ENCODE measurements at places on chromosomes 4 and X. TPM values are rescaled to one million over a fixed set of nuclear protein-coding genes. Genes with fewer than 3 reads are reported as not detected.
A peak's percentile ranks its signal among the peaks of the same experiment; 100 is the strongest.

DNA sequence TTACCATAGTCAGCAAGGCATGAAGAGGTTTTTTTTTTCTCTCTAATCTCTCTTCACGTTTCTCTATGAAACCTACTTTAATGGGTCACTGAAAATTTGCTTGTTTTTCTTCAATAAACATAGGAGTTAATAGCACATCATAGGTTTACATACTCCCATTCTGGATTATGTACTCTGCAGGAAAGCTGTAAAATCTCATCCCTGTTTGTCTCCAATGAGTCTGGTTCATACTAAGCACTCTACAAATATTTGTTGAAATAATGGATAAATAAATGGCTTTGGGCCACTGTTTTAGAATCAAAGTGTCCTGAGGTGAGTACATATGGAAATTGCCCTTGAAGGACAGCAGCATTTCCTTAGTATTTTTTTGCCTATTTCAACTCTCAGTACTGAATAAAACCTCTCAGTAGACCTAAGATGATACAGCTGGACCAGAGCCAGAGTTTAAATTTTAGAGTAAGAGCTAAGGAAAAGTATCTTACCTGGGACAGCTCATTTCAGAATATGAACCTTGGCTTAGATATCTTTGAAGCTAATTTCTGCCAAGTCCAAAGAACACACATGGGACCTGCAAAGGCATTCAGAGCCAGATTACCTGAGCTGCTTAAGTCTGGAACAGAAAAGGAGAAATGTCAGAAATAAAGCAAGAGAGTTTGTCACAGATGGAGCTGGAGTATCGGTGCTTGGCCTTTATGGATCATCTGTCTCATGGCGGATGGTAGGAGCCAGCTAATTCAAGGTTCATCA lies 34.4 kb downstream of the PF4 start:
- H3K4me3 ChIP-seq, result no peak overlapping the region
- H3K27me3 ChIP-seq, result peaks cover 33% of the 10 kb centered on the region
- H3K27ac ChIP-seq, result peak overlapping the region; percentile 27
- peaks cover 10% of the 10 kb centered on the region for H3K4me1 ChIP-seq

- H3K4me3 ChIP-seq, result no peak overlapping the region
- no peaks in the 10 kb centered on the region for H3K4me1 ChIP-seq
- H3K27ac ChIP-seq, result no peak overlapping the region
- H3K36me3 ChIP-seq, result no peaks in the 10 kb centered on the region
Observed at GRCh38 chrX:132775263-132775823, 183.1 kb downstream of the HS6ST2 start.

DNA sequence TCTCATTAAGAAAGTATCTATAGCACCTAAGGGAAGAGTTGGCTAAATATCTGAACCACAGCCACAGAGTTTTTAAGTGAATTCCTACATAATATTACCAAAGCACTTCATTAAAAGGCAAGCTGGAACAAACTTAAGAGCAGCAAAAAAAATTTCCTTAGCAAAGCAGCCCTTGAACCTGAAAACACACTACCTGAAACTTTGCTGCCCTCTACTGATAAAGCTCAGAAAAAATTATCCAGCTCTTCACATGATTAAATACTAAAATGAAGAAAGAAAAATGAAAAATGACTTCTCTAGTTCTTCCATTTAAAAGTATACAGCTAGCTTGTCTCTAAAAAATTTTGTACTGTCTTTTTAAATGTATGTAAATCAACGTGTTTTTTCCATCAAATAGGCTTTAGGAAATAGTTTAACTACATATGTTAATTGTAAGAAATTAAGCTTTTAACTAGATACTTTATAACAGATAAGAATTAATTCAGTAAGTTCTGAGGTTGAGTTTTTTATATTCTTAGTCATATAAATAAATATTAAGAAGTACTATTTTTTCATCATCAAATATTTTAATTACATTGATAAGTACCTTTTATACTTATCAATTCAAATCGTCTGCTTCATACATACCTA lies 156.1 kb downstream of the STPG2 start:
- no peaks in the 10 kb centered on the region for H3K27me3 ChIP-seq
- no peaks in the 10 kb centered on the region for H3K36me3 ChIP-seq
- H3K4me3 ChIP-seq, result no peak overlapping the region
- H3K27ac ChIP-seq, result no peak overlapping the region
- no peaks in the 10 kb centered on the region for H3K4me1 ChIP-seq

DNA sequence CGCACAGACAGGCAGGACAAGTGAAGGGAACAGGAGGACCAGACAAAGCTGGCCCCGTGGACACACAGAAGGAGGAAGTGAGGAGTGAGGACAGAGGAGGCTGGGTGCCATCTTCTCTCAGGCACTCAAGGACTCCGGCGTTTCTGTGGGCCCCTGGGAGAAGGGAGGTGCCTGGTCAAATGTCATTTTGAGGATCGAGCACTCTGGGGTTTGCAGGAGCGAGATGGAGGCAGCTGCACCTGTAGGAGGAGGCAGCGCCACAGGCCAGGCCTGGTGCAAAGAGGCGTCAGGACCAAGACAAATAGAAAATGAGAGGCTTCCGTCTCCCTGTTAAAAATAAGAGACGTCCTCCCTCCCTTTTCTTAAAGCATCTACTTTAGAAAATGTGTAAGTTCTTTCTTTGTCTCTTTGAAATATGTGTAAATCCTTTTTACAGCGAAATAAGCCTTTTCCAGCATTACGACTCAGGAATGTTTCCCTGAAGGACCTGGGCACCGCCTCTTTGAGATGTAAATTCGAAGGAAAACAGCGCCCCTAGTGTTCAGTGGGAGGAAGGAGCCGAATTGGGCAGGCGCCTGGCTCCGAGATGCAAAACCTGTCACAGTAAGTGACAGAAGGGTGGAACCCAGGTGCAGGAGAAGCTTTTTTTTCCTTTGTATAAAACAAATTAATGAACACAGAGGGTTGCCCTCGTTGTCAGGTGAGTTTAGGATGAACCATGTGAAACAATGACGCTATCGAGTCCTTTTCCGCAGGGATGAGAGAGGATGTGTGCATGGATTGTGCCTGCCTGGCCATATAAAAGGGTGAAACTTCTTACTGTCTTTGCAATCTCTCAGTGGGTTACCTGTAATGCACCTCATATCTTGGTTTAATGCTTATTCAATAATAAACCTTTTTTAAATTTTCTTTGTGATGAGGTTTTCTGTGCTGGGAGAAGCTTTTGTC lies 1.4 kb upstream of the C4orf50 start:
- H3K27me3 ChIP-seq, result peaks cover 22% of the 10 kb centered on the region
- DNase-seq, result peak; percentile 58
- H3K36me3 ChIP-seq, result no peaks in the 10 kb centered on the region
- H3K27ac ChIP-seq, result no peak overlapping the region
- no peaks in the 10 kb centered on the region for H3K4me1 ChIP-seq
- no peak overlapping the region for H3K4me3 ChIP-seq

DNA sequence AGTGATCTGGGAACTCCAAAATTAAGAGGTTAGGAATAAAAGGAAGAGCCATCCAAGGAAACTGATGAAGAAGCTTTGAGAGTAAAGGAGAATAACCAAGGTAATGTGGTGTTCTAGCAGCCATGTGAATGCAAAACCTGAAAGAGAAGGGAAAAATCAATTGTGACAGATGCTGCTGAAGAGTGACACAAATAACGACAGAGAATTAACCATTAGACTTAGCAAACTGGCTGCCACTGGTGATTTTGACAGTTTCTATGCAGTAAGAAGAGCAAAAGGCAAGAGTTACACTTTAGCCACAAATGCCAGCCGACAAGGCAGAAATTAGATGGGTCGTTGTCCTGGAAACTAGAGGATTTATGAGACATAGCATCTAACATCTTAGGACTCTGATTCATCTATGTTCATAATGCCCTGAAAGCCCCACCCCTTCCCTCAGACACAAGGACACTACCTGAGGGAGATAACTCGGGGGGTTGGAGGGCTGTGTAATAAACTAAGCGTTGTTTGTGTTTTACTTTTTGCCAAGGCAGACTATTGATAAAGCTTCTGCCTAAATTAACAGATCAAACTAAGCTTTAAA lies 13.0 kb upstream of the TMEM144 start:
- no peaks in the 10 kb centered on the region for H3K4me1 ChIP-seq
- H3K27ac ChIP-seq, result no peak overlapping the region
- no peak overlapping the region for H3K4me3 ChIP-seq
- DNase-seq, result no peak

DNA sequence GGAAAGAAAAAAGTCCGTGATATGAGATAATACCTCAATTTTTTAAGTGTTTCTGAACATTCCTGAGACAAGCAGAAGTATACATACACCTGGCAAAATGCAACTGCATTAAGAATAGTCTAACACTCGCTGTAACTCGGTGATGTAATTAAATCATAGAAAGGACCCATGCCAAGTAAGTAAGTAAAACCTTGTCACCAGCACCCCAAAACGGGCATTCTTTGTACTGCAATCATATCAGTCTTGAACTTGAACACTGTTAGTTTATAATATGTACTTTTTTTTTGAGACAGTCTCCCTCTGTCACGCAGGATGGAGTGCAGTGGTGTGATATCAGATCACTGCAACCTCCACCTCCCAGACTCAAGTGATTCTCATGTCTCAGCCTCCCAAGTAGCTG lies 47.4 kb downstream of the SMIM14 start:
- H3K4me3 ChIP-seq, result no peak overlapping the region
- DNase-seq, result peak; percentile 32
- peaks cover 3% of the 10 kb centered on the region for H3K4me1 ChIP-seq
- H3K27me3 ChIP-seq, result no peaks in the 10 kb centered on the region
- peaks cover 9% of the 10 kb centered on the region for H3K36me3 ChIP-seq
- no peak overlapping the region for H3K27ac ChIP-seq

Gene ITM2A
- total RNA-seq, result 9.9 TPM

Gene FGA
- total RNA-seq, result not detected

All from stomach (tissue), 19 donors.